SJSA1 (cell line): ENCODE measurements at places on chromosomes 2 and 18.

DNA sequence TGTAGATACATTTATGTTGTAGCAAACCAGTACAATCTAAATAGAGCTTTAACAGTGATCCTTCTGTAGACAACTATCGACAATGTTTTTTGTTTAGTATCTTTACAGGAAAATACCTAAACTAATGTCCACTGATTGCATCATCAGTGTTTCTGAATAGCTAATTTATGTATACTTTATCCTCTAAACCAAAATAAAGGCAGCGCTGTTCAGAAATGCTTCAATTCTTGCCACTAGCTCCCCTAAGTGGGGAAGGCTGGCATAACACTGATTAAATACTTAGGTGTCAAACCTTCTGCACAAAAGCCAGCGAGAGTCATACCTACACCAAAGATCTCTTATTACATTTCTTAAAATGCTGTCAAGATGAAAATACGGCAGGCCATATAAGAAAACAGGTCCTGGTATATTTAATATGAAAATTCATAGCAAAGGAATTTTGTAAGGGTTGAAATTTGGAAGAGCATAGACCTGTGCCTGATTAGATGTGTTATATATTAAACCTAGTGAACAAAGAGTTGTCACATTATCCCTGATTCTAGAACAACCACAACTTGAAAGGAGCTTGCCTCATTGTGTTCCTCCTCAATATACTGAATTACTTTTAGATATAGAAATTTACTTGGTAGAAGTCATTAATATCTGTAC lies 1693.4 kb upstream of the SLC39A10 start:
- DNase-seq, result no peak

DNA sequence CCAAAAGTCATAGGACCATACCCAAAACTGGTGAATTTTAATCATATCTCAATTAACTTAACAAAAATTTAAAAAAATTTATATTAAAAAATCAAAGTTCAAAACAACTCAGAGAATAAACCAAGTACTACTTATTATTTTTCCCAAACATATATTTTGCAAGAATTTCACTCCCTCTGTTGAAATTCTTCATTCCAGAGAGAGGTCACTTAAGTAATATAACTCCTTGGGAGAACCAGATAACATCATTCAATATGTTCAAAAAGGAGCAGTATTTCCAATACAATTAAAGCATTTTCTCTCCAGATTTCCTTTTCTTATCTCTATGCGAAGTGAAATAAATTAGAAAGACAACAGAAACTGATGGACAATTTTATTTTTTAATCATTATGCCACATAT lies 165.9 kb upstream of the RND3 start:
- no peak for DNase-seq

GRCh38 chr2:180056367-180057118 lies 49.4 kb upstream of the CWC22 start:
- no peak for DNase-seq

DNA sequence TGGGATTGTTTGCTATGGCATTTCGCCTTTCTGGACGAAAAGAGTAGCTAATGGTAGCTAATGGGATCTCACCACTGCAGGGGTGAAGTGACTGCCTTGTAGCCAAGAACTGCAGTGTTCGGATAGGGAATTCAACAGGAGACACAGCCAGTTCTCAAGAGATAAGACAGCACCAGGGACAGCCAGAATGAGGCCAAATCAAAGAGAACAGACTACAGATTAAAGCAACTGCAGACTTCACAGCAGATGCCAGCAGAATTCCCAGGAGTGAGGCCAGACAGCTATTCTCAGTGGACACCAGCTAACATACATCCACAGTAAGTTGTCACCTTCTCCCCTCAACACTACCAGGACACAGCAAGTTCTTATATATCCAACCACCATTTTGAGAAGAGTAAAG lies 124.0 kb downstream of the PLA2R1 start:
- no peak for DNase-seq

GRCh38 chr2:18349421-18349820 lies 211.0 kb downstream of the RDH14 start:
- no peak for DNase-seq

DNA sequence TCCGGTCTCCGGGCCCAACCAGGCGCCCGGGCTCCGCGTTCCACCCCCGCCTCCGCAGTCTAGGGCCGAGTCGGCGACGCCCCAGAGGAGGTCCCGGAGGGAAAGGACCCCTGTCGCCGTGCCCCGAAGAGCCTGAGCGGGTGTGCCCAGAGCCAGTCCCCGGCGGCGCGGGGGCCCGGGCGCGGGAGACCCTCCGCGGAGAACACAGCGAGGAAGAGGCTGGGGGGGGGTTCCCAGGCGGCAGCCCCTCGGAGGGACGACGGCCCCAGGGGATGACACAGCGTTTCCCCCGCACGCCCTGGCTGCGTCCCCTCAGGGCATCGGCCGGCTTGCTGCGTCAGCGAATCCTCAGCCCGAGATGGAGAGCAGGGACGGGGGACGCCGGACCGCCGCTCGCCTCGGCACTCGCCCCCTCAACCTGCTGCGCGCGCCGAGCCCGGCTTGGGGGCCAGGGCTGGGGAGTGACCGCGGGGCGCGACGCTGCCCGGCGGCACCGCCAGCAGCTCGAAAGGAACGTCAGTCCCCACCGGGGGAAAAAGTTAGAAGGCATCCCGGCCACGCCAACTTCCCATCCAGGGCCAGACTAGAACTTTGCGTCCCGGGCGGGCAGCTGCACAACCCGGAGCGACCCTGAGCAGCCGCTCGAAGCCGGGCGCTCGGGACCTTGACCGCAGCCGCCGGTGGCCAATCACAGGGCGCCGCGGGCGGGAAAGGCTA lies 711 bp downstream of the SFXN5 start:
- no peak for DNase-seq

DNA sequence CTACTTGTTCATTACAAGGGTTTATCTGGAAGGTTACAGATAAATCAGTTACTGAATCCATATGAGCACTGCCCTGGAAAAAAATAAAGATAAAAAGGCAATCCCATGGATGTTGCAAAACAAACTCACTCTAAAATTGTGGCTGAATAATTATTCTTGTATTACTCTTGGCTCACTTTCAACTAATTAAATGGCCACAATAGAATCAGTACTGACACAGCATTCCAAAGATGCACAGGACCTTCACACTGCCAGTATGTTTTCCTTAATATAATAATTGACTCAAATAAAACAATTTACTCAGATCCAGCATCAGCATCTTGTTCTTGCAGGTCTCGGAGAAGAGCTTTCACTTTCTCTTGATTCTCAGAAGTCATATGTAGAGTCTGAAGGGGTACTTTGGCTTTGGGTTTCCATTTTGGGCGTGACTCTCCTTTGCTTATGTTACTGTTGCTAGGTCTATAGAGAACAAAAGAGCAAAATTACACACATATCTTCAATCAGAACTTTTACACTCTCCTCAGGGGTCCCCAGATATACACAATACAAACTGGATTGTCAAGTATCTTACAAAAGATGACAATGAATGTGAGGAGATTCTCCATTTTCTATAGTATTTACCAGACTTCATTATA lies 12.6 kb downstream of the DHX57 start:
- DNase-seq, result no peak

DNA sequence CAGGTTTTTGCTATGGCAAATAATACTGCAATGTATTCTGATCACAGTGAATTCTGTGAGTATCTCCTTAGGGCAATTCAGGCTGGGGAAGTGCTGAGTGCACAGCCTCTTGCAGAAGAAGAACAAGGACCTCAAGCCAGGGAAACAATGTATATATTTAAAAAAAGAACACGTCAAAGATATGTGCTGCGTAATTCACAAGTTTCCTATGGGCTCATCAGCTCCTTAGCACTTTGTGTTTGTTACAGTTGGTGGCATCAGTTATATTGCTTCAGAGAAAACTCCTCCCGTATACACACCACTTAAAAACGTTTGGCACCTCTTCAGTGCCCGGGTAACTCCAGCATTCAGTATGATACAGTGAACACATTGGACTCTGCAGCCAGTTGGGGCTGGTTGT lies 16.5 kb upstream of the MARCO start:
- no peak for DNase-seq

DNA sequence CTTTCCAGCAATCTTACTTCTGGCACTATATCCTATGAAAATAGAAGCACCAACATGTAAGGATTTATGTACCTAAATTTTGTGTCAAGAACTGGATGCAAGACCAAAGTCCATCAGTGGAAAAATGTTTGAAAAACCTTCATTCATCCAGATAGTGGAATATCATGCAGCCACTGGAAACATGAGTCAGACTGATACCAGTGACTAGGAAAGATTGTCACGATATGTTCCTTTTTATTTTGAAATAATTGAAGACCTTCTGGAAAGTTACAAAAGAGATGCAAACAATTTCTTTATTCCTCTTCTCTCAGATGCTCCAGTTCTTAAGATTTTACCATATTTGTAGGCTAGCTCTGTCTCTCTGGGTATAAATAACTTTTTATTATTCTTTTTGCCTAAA lies 40.5 kb upstream of the IL1R2 start:
- DNase-seq, result no peak

GRCh38 chr2:205768815-205769494 lies 86.7 kb downstream of the NRP2 start:
- DNase-seq, result peak; percentile 32

GRCh38 chr2:173175222-173175621 lies 99.6 kb downstream of the MAP3K20 start:
- peak; percentile 35 for DNase-seq

- peak; percentile 88 for DNase-seq
These were observed 626 bp upstream of the SLC1A4 start for GRCh38 chr2:64988420-64989125.

GRCh38 chr2:73109431-73110167 lies 3.1 kb downstream of the RAB11FIP5 start:
- no peak for DNase-seq

DNA sequence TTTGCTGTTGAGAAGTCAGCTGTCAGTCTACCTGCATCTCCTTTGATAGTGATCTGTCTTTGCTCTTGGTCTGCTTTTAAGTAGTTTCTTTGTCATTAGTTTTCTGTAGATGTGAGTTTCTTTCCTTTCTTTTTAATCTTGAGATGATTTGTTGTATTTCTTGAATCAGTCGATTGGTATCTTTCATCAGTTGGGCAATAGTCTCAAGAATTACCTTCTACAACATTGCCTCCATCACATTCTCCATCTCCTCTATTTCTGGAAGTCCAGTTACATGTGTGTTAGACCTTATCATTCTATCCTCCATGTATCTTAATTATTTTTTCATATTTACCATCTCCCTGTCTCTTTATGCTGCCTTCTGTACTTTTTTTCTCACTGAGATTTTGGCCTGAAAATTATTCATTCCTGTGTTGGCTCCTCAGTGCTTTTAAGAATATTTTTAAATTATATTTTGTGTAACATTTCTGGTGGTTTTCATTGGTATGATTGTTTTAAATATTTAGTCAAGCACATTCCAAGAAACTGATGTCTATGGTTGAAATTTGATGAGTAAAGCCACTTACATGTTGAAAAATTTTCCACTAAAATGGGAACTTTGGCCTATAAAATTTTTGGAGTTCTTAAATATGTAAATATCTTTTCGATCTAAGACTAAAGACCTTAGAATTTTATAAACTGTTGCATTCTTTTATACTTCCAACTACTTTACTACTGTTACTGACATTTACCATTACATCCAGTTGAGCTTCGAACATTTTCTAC lies 239.5 kb upstream of the MGAT5 start:
- DNase-seq, result no peak

GRCh38 chr2:15293262-15293937 lies 267.7 kb downstream of the NBAS start:
- DNase-seq, result no peak

GRCh38 chr18:35236571-35237363 lies 4.1 kb upstream of the ZNF397 start:
- no peak for DNase-seq

GRCh38 chr2:60033325-60033724 lies 520.1 kb downstream of the BCL11A start:
- no peak for DNase-seq

DNA sequence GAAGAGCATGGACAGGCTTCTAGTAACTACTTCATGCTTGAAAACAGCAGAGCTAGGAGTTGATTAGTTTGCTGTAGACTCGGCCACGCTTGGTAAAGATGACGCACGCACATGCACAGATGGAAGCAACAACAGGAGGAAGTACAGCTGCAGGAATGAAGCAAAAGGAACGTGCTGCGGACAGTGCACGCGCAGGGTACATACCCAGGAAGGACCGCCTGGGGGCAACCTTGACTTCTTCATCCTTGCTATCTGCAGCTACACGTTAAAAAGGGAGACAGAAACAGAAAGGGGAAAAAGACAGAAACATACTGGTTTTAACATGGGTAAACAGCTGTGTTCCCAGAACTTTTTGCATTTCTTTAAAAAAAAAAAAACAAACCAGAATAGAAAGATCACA lies 17.7 kb downstream of the SLC66A2 start:
- no peak for DNase-seq

- DNase-seq, result no peak
These were observed 124.0 kb downstream of the OSBPL1A start for GRCh38 chr18:24273596-24273995.

DNA sequence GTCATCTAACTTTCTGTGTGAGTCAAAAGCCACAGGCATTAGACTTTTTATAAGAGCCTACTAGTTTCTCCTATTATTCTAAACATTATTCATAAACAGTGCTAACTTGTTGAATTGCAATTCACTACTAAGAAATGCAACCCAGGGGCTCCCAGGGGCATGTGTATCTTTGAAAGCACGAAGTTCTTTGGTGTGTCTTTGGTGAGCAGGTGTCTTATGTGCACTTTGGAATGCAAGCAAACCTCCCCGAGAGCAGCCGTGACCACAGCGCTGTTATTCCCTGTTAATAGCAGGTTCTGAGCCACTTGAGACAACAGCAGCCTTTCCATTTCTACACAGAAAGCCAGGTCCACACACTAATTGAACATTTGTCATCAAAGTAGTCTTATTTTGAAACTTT lies 123.5 kb downstream of the PRKRA start:
- DNase-seq, result no peak

DNA sequence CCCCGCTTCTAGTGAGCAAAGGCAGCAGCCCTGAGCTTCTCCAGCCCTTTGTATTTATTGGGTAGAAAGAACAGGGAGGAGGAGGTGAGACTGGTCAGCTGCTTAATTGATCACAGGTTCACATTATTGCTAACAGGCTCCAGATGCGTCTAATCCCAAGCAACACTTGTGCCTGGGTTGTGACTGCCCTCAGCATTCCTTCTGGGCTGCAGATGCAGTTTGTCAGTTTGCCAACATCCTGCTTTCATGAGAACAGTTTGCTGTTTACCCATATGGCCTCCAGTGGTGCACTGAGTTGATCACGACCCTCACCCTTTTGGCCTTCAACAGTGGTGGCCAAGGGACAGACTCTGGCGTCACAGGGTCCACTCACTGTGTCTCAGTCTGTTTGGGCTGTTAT lies 159.5 kb upstream of the ZNF516 start:
- DNase-seq, result no peak

- peak; percentile 58 for DNase-seq
These were observed 13.6 kb upstream of the ANKRD53 start for GRCh38 chr2:70964596-70965386.
